ENCODE measurements at places on chromosomes 16 and 17. TPM values are rescaled to one million over a fixed set of nuclear protein-coding genes. Genes with fewer than 3 reads are reported as not detected.

The CMTM4 gene
- 15.2 TPM for total RNA-seq

The RNF213 gene
- total RNA-seq: 30.2 TPM

The OTOA gene
- total RNA-seq: not detected

The EME1 gene
- total RNA-seq: 6.1 TPM

The TMC7 gene
- 0.71 TPM for total RNA-seq

The MAP2K3 gene
- total RNA-seq: 23.9 TPM

The ITGAD gene
- not detected for total RNA-seq

The KRTAP4-6 gene
- not detected for total RNA-seq

The CDK10 gene
- total RNA-seq: 19.6 TPM

The VWA3A gene
- total RNA-seq: not detected

The FBXW10B gene
- total RNA-seq: not detected
